ENCODE measurements at places on chromosomes 2 and 18.

DNA sequence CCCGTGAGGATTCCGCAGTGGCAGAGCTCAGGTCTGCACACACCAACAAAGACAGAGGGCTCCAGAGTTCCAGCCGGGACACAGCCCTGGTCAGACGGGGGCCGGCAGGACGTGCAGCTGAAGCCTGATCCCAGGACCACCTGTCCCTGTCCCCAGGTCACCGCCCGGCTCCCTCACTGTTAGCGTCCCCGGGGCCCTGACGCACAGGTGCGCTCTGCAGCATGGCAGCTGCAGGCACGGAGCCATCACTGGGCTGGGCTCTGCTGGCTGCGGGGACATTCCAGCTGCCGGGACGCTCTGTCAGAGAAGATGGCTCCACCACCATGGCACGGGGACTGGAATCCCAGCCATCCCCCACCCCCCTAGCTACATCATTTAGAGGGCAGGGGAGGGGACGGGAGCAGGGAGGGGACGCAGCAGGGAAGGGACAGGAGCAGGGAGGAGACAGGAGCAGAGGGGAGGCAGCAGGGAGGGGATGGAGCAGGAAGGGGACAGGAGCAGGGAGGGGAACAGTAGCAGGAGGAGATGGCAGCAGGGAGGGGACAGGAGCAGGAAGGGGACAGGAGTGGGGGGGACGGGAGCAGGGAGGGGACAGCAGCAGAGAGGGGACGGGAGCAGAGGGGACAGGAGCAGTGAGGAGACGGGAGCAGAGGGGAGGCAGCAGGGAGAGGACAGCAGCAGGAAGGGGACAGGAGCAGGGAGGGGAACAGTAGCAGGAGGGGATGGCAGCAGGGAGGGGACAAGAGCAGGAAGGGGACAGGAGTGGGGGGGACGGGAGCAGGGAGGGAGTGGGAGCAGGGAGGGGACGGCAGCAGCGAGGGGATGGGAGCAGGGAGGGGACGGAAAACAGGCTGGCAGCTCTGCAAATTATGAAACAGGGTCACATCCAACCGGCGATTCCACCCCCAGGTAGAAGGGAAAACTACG is 39.8 kb downstream of the SLC66A2 start:
- DNase-seq = no peak

- DNase-seq = no peak
Measured at GRCh38 chr2:240989451-240990265, 8.8 kb upstream of the SNED1 start.

GRCh38 chr2:27552941-27553340 is 29.9 kb upstream of the ZNF512 start:
- no peak for DNase-seq

- no peak for DNase-seq
Measured at GRCh38 chr2:175734686-175735085, 267.4 kb downstream of the LNPK start.

DNA sequence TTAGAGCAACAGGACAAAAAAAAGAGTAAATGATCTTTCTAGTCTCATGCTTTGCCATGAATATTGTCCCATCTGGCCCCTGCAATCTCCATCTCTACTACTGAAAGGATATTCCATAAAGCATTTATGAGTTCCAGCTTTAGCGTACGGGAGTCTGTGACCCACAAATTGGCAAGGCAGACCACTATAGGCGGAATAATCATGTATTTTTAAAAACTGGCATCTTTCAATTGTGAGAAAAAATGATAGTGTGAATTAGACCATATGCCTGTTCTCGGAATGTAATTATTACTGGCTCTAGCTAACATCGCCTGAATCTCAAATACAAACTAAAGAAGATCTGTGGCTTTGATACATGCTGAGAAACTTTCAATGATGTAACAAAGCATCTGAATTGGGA is 738.1 kb upstream of the NXPH2 start:
- DNase-seq = no peak

- DNase-seq = no peak
Measured at GRCh38 chr2:213281156-213281555, 3.1 kb upstream of the SPAG16 start.

- DNase-seq = no peak
Measured at GRCh38 chr2:11352781-11353537, 8.5 kb upstream of the ROCK2 start.

GRCh38 chr18:11808001-11808855 is 43.0 kb upstream of the CHMP1B start:
- DNase-seq = no peak

Data from stimulated activated CD8-positive, alpha-beta memory T cell treated with anti-CD3 and anti-CD28 coated beads, Interleukin-15, amount 100 ng/mL, for 24 hours (primary cell).